ENCODE measurements at places on chromosomes 1 and 21.
A peak's percentile ranks its signal among the peaks of the same experiment; 100 is the strongest.

GRCh38 chr1:51351907-51352306, 21.5 kb upstream of the TTC39A start:
- DNase-seq: no peak

DNA sequence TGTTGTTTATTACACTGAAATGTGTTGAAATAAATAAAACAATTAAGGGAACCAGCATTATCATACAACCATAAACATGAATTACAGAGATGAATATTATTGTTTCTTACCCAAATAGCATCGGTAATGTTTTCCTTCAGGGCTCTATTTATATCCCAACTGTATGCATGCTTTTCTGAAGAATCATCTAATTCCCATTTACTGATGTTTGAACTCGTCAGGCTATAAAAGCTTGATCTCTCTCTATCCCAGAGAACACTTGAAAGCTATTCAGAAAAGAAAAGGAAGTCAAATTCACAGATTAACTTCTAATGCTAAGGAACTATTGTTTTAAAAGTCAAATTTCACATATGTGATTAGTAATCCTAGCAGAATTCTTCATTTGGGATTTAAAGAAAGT, 12.4 kb downstream of the NUP133 start:
- no peak for DNase-seq

DNA sequence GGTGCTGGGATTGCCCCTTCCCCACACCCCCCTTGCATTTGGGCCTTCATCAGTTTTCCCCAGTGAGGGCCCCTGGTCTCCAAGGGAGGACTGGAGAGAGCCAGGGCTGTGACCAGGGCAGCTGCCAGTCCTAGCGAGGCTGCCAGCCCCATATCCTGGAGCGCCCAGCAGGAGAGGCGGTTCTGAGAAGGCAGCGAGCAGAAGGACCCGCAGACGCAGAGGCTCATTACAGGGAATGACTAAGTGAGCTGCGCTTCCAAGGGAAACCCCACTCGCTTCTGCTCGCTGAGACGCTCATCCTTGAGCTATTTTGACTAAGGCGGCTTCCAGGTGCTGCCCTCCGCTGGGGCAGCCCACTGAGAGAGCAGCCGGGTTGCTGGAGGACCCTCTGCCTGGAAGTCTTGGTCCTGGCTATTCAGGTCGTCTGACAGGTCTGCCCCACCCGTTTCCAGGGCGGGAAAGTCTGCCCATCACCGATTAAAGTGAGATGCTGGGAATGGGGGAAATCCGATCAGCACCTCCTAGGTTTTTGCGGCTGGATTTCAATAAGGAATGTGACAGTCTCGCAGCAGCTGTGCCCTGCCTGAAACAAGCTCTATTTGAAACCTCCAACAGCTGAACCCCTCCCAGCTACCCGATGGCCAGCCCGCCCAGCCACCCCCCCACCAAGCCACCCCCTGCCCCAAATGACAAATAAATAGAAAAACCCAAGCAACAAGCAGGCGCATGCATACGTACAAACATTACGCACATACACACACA, 2.8 kb downstream of the KCNN3 start:
- DNase-seq: peak; percentile 41

DNA sequence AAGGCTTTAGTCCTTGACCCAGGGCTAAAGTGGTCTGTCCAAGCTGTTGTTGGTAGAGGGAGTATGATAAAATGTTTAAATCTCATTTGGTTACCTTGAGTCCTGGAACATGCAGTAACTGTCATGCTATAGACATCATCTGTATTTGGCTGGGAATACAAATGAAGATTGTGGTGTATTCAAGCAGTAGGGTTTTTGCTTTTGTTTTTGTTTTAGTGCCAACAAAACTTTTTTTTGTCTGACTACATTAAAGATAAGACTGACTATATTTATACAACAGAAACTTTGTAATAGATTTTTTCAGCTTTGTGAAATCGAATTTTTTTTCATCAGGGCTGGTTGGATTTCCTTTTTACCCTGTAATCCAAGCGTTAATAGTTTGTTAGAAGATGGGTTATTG, 7.4 kb upstream of the SARS1 start:
- DNase-seq: no peak

DNA sequence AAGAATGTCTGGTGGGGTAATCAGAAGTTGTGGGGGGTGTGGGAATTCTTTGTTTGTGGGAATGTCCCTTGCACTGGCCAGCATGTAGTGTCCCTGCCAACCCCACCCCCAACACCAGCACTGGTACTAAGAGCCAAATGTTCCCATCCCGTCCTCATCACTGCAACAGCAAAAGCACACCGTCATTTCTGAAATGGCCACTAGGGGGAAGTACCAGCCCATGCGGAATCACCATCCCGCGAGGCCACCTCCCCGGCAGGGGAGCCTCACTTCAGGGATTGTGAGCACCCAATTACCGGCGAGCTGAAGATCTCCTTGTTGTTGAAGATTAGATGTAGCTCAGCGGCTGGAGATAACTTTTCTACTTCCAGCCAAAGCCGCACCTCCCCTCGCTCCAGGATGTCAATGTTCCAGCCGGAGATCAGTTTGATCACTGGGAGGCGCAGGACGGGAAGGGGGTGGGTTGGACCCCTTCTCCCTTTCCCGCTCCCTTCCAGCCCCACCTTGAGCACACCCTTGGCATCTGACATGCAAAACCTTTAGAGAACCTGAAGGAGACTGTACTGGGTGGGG, 41.0 kb downstream of the MYOM3 start:
- peak; percentile 65 for DNase-seq

DNA sequence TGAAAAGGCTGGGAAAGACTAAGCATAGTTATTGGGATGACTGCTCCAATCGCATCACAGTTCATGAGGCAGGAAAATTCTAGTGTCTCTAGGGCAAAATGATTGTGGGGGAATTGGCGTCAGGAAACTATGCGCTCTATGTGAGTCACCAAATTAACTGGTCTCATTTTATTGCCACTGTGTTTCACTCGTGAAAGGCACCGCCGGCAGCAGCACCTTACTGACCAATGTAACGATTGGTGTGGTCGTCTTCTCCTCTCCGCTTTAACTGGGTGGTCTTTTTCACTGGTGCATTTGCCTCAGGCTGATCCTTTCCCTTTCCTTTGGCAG, 83.5 kb downstream of the SPAG17 start:
- no peak for DNase-seq

DNA sequence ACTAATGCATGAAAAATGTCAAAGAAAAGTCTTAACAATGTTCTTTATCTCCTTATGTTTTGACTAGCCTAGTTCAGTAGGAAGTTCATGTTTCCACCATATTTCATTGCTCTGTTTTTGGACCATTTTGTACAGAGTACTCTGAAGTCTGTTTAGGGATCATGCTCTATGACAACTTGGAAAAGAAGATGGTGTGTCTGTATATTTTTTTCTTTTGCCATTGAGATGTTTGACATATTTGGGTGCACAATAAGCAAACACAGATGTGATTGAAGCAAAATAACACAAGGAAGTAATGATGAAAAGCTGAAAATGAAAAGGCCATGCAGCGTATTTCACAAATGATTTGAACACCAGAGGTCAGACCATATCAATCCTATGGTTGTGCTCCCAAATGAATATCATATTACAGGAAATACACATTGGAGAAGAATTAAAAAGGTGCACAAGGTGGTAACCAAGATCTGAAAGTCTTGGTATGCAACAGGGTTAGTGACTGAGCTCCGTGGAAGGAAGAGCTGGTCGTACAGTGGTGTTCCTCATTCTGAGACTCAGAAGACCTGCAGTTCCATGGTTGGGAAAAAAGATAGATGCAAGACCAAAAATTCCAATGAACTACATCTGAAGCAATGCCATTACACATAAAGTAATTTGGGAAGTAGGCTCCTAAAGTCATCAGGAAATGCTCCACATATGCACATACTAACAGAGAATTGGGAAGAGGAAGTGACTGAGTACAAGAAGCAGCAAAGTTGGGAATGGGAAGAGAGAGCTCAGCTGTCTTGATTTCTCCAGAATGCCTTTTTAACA, 463.5 kb downstream of the LMO4 start:
- no peak for DNase-seq

All from NCI-H1694 treated with DMSO at 0.1 percent for 48 hours (cell line).